ENCODE measurements at places on chromosomes 5 and 9.

DNA sequence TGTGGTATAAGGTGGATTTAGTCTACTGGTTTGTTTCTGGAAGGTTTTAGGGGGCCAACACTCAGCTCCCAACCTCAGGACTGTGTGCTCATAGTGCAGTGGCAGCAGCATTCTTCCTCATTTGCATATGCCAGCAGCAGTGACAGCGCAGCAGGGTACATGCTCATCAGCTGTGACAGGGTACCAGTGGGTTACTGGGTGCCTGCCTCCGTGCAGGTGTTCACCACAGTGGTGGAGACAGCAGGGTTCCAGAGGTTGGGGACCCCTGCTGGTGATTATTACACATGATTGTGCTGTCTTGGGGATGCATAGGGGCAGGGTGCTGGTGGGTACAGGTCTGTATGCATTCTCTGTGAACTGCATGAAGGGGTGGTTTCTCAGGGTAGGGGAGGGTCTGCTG lies 45.5 kb upstream of the IFNE start:
- no peak for DNase-seq

- no peak for DNase-seq
Measured at GRCh38 chr9:98189412-98189811, 3.0 kb downstream of the CORO2A start.

GRCh38 chr5:5044247-5044840 lies 95.8 kb upstream of the ADAMTS16 start:
- DNase-seq: no peak

DNA sequence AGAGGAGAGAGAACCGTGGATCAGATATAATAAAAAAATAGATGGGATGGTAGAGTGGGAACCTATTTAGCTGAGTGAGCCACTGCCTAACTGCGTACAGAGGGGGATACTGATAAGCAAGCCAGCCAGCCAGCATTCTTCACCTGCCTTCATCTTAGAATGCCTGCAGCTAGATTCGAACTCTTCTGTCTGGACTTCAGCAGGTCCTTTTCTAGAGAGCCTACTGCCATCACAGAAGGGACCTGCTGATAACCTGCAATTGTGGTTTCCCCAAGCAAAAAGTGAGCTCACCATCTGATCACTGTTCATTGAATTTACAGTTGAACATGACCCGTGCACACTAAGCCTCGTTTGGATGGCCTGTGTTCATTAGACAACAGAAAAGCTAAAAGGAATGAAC lies 109.4 kb downstream of the CDC42SE2 start:
- DNase-seq: no peak

DNA sequence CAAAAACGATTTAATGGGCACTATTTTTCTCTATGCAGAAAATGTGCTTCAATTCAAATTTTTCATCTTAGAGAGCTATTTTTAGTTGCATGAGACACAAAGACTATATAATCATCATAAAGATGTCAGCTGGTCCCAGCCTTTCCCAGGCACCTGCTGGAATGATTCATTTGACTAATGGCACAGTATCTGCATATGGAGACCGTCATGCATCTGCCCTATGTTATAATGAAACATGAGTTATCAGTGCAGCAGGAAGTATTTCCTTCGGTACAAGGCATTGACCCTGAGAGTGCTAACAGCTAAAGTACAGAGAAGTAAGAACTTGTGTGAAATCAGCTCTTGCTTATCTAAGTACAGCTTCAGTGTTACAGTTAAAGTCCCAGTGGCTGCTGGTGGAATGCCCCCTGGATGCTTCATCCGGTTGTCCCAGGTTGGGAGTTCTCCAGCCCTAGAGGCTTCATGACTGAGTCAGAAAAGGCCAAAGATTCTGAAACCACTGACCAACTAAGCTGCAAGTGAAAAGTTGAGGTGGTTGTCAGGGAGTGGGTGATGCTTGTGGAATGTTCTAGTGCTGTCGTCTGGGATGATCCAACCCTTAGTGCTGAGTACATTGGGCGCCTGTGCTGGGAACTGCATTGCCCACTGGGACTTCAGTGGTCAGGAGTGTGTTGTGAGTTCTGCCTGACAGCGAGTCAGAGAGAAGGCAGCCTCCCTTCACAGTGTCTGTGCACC lies 57.2 kb downstream of the MTRR start:
- DNase-seq: no peak

- DNase-seq: no peak
Measured at GRCh38 chr9:35482071-35482470, 7.8 kb upstream of the RUSC2 start.

- no peak for DNase-seq
Measured at GRCh38 chr9:136693490-136694162, 6.4 kb upstream of the AGPAT2 start.

- no peak for DNase-seq
Measured at GRCh38 chr5:86532429-86532828, 85.3 kb upstream of the COX7C start.

GRCh38 chr9:36551910-36552309 lies 20.8 kb upstream of the MELK start:
- no peak for DNase-seq

GRCh38 chr5:16654647-16655334 lies 38.0 kb upstream of the RETREG1 start:
- DNase-seq: no peak

DNA sequence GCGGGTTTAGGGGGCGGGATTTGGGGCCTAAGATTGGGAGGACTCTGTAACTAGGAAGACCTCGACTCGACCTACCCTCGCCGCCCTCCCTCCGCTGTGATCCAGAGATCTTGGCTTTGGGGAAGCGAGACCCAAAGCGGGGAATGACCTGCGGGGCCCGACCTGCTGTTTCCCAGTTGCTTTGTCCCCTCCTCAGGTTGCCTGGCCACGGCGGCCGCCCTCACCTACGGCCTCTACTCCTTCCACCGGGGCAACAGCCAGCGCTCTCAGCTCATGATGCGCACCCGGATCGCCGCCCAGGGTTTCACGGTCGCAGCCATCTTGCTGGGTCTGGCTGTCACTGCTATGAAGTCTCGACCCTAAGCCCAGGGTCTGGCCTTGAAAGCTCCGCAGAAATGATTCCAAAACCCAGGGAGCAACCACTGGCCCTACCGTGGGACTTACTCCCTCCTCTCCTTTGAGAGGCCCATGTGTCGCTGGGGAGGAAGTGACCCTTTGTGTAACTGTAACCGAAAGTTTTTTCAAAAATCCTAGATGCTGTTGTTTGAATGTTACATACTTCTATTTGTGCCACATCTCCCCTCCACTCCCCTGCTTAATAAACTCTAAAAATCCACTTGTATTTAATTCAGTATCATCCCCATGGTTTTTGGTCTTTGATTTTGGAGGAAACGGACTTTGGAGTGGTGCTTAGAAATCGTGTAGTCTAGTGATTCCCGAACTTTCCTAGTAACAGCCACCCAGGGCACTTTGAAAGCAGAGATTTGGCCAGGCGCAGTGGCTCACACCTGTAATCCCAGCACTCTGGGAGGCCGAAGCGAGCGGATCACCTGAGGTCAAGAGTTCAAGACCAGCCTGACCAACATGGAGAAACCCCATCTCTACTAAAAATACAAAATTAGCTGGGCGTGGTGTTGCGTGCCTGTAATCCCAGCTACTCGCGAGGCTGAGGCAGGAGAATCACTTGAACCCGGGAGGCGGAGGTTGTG lies 878 bp downstream of the HIGD2A start:
- no peak for DNase-seq

- no peak for DNase-seq
Measured at GRCh38 chr5:51416149-51416548, 32.9 kb downstream of the ISL1 start.

- no peak for DNase-seq
Measured at GRCh38 chr5:149759986-149760853, 30.1 kb downstream of the PPARGC1B start.

DNA sequence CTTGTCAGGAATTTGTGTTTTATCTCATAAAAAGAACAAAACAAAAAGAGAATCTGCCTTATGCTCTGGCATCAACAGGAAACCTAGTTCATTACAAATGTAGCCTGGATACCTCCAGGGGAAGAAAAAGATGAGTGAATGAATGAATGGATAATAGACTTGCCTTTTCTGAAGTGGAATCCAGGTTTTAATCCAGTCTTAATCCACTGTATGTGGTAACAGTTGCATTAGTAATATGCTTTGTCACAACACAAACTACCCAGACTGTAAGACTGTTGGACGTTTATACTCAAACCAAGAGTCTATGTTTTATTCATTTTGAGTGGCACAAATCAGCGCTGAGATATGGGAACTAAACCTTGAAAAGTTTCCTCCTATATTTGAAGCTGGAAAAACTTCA lies 32.1 kb upstream of the MAP3K1 start:
- DNase-seq: no peak

- DNase-seq: no peak
Measured at GRCh38 chr5:154966081-154966841, 25.4 kb downstream of the MRPL22 start.

GRCh38 chr5:172280317-172280716 lies 3.2 kb downstream of the UBTD2 start:
- no peak for DNase-seq

DNA sequence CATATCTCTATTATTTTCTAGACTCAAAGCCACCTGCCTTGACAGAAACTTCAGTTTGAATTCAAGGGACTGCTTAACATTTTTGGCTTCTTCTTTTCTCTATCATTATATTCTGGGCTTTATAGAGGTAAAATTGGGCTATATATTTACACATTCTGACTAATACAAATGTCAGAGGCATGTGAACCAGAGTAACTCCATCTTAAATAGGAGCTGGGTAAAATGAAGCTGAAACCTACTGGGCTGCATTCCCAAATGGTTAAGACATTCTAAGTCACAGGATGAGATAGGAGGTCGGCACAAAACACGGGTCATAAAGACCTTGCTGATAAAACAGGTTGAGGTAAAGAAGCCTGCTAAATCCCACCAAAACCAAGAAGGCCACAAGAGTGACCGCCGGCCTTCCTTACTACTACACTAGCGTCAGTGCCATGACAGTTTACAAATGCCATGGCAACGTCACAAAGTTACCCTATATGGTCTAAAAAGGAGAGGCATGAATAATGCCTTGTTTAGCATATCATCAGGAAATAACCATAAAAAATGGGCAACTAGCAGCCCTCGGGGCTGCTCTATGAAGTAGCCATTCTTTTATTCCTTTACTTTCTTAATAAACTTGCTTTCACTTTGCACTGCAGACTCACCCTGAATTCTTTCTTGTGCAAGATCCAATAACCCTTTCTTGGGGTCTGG lies 44.8 kb upstream of the COX7C start:
- DNase-seq: no peak

DNA sequence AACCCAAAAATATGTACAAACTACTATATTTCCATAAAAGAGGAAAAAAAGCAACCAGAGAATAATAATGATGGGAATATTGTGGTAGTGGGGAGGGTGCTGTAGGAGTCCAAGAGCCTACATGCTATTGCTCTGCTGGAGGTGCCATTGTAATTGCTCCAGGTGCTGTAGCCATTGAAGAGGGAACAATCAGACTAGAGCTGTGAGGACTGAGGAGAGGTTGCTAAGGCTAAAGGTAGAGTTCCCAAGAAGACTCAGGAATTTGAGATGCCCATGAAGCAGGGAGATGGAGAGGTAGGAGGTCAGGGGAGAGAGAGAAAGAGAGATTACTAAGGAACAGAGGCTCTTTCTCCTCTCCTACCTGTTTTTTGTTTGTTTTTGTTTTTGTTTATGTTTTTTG lies 394.0 kb downstream of the DMRTA1 start:
- no peak for DNase-seq

- DNase-seq: no peak
Measured at GRCh38 chr5:168401880-168402279, 84.4 kb upstream of the RARS1 start.

- no peak for DNase-seq
Measured at GRCh38 chr9:32260151-32260862, 124.1 kb upstream of the ACO1 start.

GRCh38 chr9:83419961-83420360 lies 118.2 kb downstream of the FRMD3 start:
- DNase-seq: no peak

- DNase-seq: no peak
Measured at GRCh38 chr9:84874596-84874995, 205.1 kb downstream of the NTRK2 start.

DNA sequence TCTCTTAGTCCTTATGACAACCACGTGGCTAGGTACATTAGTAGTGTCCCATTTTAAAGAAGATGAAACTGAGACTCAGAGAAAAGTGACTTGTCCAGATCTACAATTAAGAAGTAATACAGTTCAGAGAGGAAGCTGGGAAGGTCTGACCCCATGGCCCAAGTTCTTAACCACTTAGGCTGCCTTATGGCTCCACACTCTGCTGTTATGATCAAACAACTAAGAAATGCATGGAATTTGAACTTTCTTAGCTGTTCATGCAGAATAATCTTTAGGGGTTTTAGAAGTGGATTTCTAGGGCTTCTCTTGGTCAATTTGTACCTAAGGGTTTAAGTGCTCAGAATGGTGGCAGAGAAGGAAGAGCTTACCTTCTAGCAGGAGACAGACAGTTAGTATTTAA lies 128.0 kb upstream of the MSX2 start:
- no peak for DNase-seq

- no peak for DNase-seq
Measured at GRCh38 chr9:133120501-133121197, 391 bp downstream of the RALGDS start.

DNA sequence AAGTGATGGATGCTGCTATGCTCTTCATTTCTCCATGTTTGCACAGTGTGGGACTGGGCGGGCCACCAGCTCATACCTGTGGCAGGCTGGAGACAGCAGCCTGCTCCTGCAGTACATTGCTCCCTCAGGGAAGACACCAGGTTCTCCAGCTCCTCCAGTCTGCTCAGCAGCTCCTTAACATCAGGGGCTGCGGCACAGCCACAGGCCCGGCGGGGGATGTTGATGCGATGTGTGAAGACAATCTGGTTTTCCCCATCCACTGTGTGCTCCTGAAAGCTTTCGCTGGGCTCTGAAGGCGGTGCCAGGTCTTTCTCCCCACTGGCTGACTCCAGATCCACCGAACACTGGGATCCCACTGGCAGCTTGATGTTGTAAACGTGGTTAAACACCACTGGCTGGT lies 27.5 kb downstream of the TNC start:
- DNase-seq: no peak

GRCh38 chr9:29214154-29214689 lies 1640.9 kb upstream of the C9orf72 start:
- no peak for DNase-seq

- DNase-seq: no peak
Measured at GRCh38 chr5:163772241-163772640, 266.8 kb downstream of the MAT2B start.

GRCh38 chr5:17156463-17156862 lies 61.0 kb upstream of the BASP1 start:
- DNase-seq: no peak

DNA sequence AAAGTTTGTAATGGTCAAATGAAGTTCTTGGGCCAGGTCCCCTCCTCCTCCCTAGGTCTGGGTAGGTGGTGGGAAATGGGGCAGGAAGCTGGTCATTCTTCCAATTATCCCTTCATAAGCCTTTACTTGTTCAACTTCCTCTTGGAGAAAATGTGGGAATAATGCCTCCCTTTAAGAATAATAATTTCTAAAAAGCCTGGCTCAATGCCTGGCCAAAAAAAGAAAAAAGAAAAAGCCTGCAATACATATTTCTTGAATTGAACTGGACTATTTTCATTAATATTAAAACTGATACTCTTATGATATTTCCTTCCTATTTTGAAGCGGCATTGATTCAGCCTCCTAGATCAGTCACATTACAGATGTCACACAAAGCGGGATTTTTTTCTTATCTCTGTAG lies 600.9 kb downstream of the CCDC171 start:
- no peak for DNase-seq

Measured in activated CD8-positive, alpha-beta memory T cell treated with anti-CD3 and anti-CD28 coated beads, Interleukin-2, amount 50 U/mL, for 48 hours (primary cell).